ENCODE measurements at places on chromosomes 11 and 22.

- H3K36me3 ChIP-seq: peaks cover 59% of the 10 kb centered on the region
- H3K4me1 ChIP-seq: no peaks in the 10 kb centered on the region
- H3K4me3 ChIP-seq: no peak overlapping the region
- no peak for DNase-seq
Observed at GRCh38 chr11:128457874-128458273, 129.5 kb downstream of the ETS1 start.

DNA sequence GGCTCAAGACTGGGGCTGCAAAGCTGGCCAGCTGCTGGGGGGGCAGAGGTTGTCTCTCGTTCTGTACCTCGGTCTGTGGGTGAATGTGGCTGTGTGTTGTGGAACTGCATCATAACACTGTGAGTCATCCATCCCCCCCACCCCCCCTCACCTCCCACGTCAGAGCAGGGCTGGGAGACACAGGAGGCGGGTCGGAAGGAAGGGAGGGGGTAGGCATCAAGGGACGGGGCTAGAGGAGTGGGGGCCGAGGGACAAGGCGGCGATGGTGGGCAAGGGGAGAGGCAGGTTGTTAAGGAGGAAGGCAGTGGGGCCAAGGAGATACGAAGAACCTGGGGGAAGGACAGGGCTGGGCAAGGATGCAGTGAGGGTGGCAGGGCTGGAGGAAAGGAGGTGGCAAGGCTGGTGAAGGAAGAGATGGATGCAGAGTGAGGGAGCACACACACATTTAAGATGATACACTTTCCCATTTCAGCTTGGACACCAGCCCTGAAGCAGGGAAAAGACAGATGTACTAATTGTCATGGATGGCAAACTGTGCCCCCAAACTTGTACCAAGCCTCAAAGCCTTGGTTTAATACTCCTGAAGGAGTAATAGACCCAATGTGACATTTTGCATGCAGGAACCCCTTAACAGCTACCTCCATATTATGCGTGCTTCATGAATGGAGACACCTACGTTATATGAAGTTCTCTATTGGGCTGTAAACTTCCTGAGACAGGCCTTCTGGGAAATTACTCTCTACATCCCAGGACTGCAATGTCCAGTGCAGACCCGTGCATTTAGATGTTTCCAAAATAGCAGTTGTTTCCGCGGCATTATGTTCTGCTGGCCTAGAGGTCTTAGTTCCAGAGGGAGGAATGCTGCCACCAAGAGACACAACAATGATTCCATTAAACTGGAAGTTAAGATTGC lies at the start of gene YPEL4:
TSS of gene YPEL4 (minus strand) at position 87 of the 913 bp plus-strand sequence. CDS start 2,805 bp downstream, outside the sequence.
- no peaks in the 10 kb centered on the region for H3K27me3 ChIP-seq
- peak within 1 kb of the TSS; percentile 67 for H3K4me3 ChIP-seq
- peak within 1 kb of the TSS; percentile 74 for H3K27ac ChIP-seq
- H3K4me1 ChIP-seq: peaks cover 36% of the 10 kb centered on the region

- DNase-seq: no peak
- H3K27me3 ChIP-seq: no peaks in the 10 kb centered on the region
- no peak overlapping the region for H3K4me3 ChIP-seq
- no peaks in the 10 kb centered on the region for H3K4me1 ChIP-seq
- H3K36me3 ChIP-seq: no peaks in the 10 kb centered on the region
Observed at GRCh38 chr11:1439341-1439740, 47.2 kb downstream of the MOB2 start.

GRCh38 chr22:23104187-23104971 lies 34.1 kb downstream of the GNAZ start:
- H3K27me3 ChIP-seq: no peaks in the 10 kb centered on the region
- no peak overlapping the region for H3K4me3 ChIP-seq
- H3K4me1 ChIP-seq: no peaks in the 10 kb centered on the region
- DNase-seq: no peak
